ENCODE measurements at places on chromosomes 1 and 21.

GRCh38 chr21:43849532-43850299 lies 15.3 kb upstream of the AGPAT3 start:
- DNase-seq: no peak

GRCh38 chr1:30291526-30291925 lies 431.9 kb downstream of the MATN1 start:
- no peak for DNase-seq

- no peak for DNase-seq
Observed at GRCh38 chr1:103527331-103527730, 1.8 kb downstream of the RNPC3 start.

- DNase-seq: no peak
Observed at GRCh38 chr1:89499320-89499719, 25.3 kb upstream of the LRRC8B start.

DNA sequence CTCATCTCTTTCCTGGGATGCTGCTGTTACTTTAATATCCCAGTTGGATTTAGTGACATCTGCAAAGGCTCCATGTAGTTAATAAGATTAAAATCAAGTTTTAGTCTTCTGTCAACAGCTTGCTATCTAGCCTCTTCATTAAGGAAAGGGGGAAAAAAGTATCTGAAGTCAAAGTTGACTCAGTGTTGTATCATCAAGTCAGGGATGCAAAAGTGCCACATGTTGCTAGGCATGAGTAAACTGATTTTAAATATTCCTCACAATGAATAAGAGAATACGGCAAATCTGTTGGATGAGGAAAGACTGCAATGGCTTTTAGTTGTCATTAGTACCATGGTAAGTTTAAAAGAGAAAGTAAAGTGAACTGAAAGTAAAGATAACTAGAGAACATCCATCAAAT lies 383.2 kb upstream of the ZRANB2 start:
- DNase-seq: no peak

Data from activated CD4-positive, alpha-beta T cell treated with anti-CD3 and anti-CD28 coated beads, Interleukin-2, amount 10 ng/mL, durations not matched to agents 24 days and 14 days (primary cell).